Pancreas (tissue), 10 donors: ENCODE measurements at places on chromosomes 1 and 21. TPM values are rescaled to one million over a fixed set of nuclear protein-coding genes. Genes with fewer than 3 reads are reported as not detected.

Gene ZBED6
- total RNA-seq: 11.6 TPM

Gene GABRD
- 0.61 TPM for total RNA-seq

Gene SPRR2B
- total RNA-seq: not detected

Gene DDX20
- 4.5 TPM for total RNA-seq

Gene RHOC
- 50.9 TPM for total RNA-seq

Gene JAM2
- total RNA-seq: 2.6 TPM

- peak overlapping the region; percentile 13 for H3K27ac ChIP-seq
- no peak overlapping the region for H3K4me3 ChIP-seq
- peaks cover 31% of the 10 kb centered on the region for H3K4me1 ChIP-seq
- H3K27me3 ChIP-seq: no peaks in the 10 kb centered on the region
- DNase-seq: no peak
Measured at GRCh38 chr1:1779691-1780597, 1.7 kb upstream of the NADK start.

GRCh38 chr1:184822267-184822666 is 67.6 kb upstream of the EDEM3 start:
- H3K27me3 ChIP-seq: no peaks in the 10 kb centered on the region
- DNase-seq: no peak
- peaks cover 13% of the 10 kb centered on the region for H3K4me1 ChIP-seq
- no peak overlapping the region for H3K27ac ChIP-seq
- H3K36me3 ChIP-seq: no peaks in the 10 kb centered on the region
- no peak overlapping the region for H3K4me3 ChIP-seq

- H3K36me3 ChIP-seq: no peaks in the 10 kb centered on the region
- no peaks in the 10 kb centered on the region for H3K4me1 ChIP-seq
- H3K27me3 ChIP-seq: no peaks in the 10 kb centered on the region
- DNase-seq: no peak
Measured at GRCh38 chr1:38238294-38238693, 191.7 kb upstream of the POU3F1 start.

GRCh38 chr1:59266927-59267293 is 30.0 kb upstream of the FGGY start:
- no peaks in the 10 kb centered on the region for H3K4me1 ChIP-seq
- H3K27ac ChIP-seq: no peak overlapping the region
- no peak overlapping the region for H3K4me3 ChIP-seq
- H3K36me3 ChIP-seq: no peaks in the 10 kb centered on the region
- H3K27me3 ChIP-seq: no peaks in the 10 kb centered on the region
- DNase-seq: no peak

DNA sequence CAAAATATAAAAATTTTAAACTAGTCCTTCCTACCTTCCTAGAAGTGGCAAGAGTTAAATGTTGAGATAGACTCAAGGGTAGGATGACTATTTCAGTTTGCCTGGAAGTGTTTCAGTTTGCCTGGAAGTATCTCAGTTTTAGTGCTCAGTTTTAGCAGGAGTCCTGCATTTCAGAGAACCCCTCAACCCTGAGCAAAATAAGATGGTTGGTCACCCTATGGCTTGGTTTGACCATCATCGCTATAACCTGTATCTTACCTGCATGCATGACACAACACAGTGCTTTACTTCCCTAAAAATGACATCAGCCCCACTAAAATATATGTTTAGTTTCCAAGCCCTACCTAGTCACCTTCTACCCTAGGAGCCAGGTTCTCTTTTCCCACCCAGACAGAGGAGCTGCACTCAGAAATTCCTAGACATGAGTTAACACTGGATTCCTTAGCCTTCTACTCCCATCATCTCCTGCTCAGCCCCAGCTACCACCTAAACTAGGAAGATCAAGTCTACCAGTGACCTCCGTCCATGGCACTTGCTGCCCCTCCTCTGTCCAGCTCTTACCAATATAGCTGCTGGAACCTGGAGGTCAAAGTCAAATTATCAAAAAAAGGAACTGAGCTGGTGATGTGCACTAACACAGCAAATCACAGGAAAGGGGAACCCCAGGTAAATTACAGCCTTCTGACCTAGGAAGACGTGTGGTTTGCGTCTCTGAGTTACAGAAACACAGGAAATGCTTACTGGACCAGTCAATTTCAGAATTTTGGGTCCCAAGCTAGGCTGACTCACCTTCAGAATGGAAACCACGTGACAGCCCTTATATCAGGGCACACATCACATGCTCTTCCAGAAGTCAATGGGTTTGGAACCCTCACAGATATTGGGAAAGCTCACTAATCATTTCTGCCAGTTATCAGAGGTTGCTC is 2.2 kb upstream of the G0S2 start:
- H3K36me3 ChIP-seq: no peaks in the 10 kb centered on the region
- H3K4me3 ChIP-seq: no peak overlapping the region
- peak; percentile 43 for DNase-seq
- H3K4me1 ChIP-seq: peaks cover 15% of the 10 kb centered on the region
- H3K27ac ChIP-seq: peak overlapping the region; percentile 54
- no peaks in the 10 kb centered on the region for H3K27me3 ChIP-seq

DNA sequence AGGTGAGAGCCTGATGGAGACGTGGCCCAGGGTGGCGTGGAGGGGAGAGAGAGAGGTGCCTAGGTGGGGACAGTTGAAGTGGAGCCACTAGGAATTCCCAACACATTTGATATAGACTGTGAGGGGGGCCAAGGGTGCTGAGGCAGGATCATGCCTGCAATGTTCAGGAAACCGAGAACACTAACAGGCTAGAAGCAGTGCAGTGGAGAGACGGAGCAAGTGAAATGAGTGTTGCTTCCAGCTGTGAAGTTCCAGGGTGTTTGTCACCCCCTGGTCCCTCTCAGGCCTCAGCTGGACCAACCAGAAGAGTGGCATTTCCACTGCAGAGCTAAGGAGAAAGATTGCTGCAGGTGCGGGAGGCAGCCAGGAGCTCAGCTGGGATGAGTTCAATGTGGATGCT is 127.1 kb downstream of the RIPK4 start:
- no peak overlapping the region for H3K4me3 ChIP-seq
- H3K36me3 ChIP-seq: no peaks in the 10 kb centered on the region
- no peak overlapping the region for H3K27ac ChIP-seq
- no peaks in the 10 kb centered on the region for H3K27me3 ChIP-seq
- H3K4me1 ChIP-seq: no peaks in the 10 kb centered on the region

GRCh38 chr1:90723590-90724108 is 6.5 kb upstream of the BARHL2 start:
- H3K4me1 ChIP-seq: no peaks in the 10 kb centered on the region
- no peak for DNase-seq
- peaks cover 15% of the 10 kb centered on the region for H3K27me3 ChIP-seq
- no peaks in the 10 kb centered on the region for H3K36me3 ChIP-seq

DNA sequence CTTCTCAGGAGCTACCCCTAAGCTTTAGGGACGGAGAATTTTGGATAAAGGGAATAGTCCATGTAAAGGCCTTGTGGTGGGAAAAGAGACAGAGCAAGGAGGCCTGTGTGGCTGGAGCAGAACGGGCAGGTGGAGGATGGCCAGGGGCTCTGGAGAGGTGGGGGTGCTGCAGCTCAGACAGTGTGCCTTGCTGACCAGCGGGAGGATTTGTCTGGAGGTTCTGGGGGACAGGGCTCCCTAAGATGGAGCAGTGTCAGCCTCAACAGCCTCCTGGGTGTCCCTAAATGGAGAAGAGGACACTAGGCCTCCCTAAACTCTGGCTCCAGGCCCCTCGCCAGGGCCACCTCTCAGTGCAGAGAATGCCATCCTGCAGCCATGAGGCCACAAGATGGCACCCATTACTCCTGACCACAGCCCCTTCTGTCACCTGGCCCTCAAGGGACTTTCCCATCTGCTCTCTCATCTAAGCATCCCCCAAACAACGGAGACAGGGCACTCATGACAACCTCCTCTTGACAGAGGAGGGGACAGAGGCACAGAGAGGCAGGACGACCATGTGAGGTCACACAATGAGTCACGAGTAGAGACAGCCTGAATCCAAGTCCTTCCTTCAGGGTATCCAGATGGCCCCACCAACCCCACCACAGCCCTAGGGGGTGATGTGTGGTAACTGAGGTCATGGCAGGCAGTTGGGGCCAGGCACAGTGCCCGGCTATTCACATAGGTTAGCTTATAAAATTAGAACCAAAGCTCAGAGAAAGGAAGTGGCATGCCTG is 94.7 kb downstream of the DMRTB1 start:
- no peaks in the 10 kb centered on the region for H3K36me3 ChIP-seq
- H3K4me3 ChIP-seq: no peak overlapping the region
- no peak for DNase-seq
- H3K27me3 ChIP-seq: no peaks in the 10 kb centered on the region

DNA sequence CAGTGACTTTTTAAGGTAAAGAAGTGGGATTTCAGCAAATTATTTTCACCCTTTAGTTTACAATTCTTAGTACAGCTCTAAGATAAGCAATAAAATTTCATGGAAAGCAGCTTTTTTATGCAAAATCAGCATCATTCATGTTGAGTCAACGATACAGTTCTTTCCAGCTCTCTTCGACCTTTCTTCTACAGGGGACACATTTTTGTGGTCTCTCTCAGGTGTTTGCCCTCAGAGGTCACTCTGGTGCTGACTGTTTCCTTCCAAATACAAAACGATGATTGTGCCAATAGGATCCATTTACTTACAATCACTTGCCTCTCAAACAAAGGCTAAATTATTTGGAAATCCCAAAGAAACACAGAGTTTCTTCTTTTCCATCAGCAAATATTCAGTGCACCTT is 51.0 kb downstream of the PSMG1 start:
- no peaks in the 10 kb centered on the region for H3K36me3 ChIP-seq
- DNase-seq: no peak
- H3K4me3 ChIP-seq: no peak overlapping the region

- peak; percentile 81 for DNase-seq
- peak overlapping the region; percentile 84 for H3K27ac ChIP-seq
- no peaks in the 10 kb centered on the region for H3K36me3 ChIP-seq
- peaks cover 46% of the 10 kb centered on the region for H3K4me1 ChIP-seq
Measured at GRCh38 chr1:234969581-234970400, 158.8 kb downstream of the TOMM20 start.

GRCh38 chr1:31707711-31708110 is 3.9 kb upstream of the COL16A1 start:
- no peak for DNase-seq
- no peaks in the 10 kb centered on the region for H3K36me3 ChIP-seq
- H3K4me1 ChIP-seq: peaks cover 9% of the 10 kb centered on the region
- H3K4me3 ChIP-seq: no peak overlapping the region
- no peaks in the 10 kb centered on the region for H3K27me3 ChIP-seq
- H3K27ac ChIP-seq: no peak overlapping the region

DNA sequence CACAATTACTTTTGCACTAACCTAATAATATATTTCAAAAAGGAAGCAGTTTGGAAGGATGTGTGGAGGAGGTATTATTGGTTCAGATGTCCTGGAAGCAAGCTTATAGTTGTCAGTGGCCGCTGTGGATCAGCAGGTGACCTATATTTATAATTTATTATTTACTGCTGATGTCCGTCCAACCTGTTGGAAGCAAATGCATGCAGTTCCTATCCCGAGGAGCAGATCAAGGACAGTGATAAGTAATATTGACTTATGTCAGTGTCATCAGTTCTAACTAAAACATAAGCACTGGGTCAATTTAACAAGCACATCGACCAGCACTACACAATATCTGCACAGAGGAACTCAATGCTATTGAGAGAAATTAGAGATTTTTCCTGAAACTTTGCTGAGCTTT is 270.1 kb downstream of the BRINP2 start:
- H3K36me3 ChIP-seq: no peaks in the 10 kb centered on the region
- H3K4me3 ChIP-seq: no peak overlapping the region
- no peaks in the 10 kb centered on the region for H3K27me3 ChIP-seq
- H3K4me1 ChIP-seq: no peaks in the 10 kb centered on the region
- DNase-seq: no peak
- H3K27ac ChIP-seq: no peak overlapping the region

GRCh38 chr1:162008799-162009198 is 14.9 kb downstream of the OLFML2B start:
- no peaks in the 10 kb centered on the region for H3K4me1 ChIP-seq
- no peak overlapping the region for H3K27ac ChIP-seq
- H3K36me3 ChIP-seq: no peaks in the 10 kb centered on the region
- H3K4me3 ChIP-seq: no peak overlapping the region
- no peaks in the 10 kb centered on the region for H3K27me3 ChIP-seq

DNA sequence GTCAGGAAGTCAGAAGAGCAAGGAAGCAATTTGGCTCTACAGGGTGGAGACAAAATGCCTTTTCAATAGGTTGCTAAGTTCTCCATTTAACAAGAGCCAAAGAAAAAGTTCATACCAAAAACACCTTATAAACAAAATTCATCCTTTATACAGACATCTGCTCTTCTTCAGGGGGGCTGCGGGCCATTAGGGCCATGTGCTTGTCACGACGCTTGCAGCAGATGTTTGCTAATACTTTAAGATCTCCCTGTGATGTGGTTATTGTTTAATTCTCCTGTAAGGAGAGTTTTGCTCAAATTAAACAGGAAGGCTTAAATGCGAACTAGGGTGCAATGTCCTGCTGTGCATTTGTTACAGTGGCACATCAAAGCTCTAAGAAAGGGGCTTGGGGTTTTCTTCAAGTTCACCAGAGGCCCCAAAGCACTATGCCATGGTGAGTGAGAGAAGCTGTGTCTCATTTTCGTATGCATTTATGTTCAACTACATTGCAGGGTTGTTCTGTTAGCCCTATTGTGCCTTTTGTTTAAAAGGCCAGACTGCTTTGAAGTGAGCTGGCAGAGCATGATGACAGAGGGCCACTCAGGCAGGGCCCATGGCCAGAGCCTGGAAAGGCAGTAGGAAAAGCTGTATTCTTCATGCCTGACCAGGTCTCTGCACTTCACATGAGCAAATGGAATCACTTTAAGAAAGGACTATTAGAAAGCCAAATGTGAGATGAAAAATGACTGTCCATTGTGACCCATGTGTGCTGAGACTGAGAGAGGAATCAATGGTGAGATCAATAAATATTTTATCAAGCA is 24.8 kb upstream of the NTPCR start:
- H3K36me3 ChIP-seq: no peaks in the 10 kb centered on the region
- H3K27ac ChIP-seq: no peak overlapping the region
- no peak overlapping the region for H3K4me3 ChIP-seq
- no peak for DNase-seq
- no peaks in the 10 kb centered on the region for H3K27me3 ChIP-seq

- DNase-seq: no peak
- no peaks in the 10 kb centered on the region for H3K27me3 ChIP-seq
- H3K27ac ChIP-seq: no peak overlapping the region
- H3K4me1 ChIP-seq: no peaks in the 10 kb centered on the region
- no peak overlapping the region for H3K4me3 ChIP-seq
Measured at GRCh38 chr1:193931356-193931755, 744.9 kb upstream of the B3GALT2 start.

GRCh38 chr1:200831091-200831490 is 41.7 kb upstream of the GPR25 start:
- H3K27me3 ChIP-seq: no peaks in the 10 kb centered on the region
- H3K4me1 ChIP-seq: peaks cover 3% of the 10 kb centered on the region
- no peak for DNase-seq
- no peak overlapping the region for H3K4me3 ChIP-seq

- H3K4me1 ChIP-seq: no peaks in the 10 kb centered on the region
- no peak overlapping the region for H3K27ac ChIP-seq
- no peak for DNase-seq
- no peaks in the 10 kb centered on the region for H3K27me3 ChIP-seq
Measured at GRCh38 chr1:75672108-75672507, 52.4 kb upstream of the ACADM start.

DNA sequence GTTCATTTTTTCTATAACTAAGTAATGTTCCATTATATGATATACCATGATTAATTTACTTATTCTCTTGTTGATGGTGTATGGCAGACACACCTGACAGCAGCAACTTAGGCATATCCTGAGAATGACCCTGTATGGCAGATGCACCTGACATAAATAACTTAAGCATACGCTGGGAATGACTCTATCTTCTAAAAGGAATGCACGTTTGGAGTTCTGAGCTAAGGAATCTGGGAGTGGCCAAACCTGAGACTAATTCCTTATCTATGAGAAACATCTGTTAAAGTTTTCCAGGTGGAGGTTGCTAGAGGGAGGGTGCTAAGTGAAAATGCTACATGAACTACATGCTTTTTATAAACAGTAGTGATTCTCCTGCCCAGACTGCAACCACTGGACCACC is 96.7 kb upstream of the RGS18 start:
- no peak overlapping the region for H3K4me3 ChIP-seq
- H3K27ac ChIP-seq: no peak overlapping the region
- no peak for DNase-seq
- H3K4me1 ChIP-seq: no peaks in the 10 kb centered on the region
